ENCODE measurements at places on chromosomes 4 and X. TPM values are rescaled to one million over a fixed set of nuclear protein-coding genes. Genes with fewer than 3 reads are reported as not detected.

The STK32B gene
- total RNA-seq, result under 0.01 TPM

The CLCN5 gene
- 13.7 TPM for total RNA-seq

The NEUROG2 gene
- not detected for total RNA-seq

The BEX1 gene
- total RNA-seq, result not detected

The PHEX gene
- total RNA-seq, result 1.7 TPM

The TXK gene
- 0.34 TPM for total RNA-seq

The CPLX1 gene
- total RNA-seq, result not detected

The SAGE1 gene
- not detected for total RNA-seq

The HS3ST1 gene
- total RNA-seq, result 14.2 TPM

The TTC29 gene
- total RNA-seq, result not detected

The NXF2B gene
- not detected for total RNA-seq

The IBSP gene
- total RNA-seq, result not detected

The ASB12 gene
- total RNA-seq, result not detected

The MAGEB4 gene
- not detected for total RNA-seq

The CNGA1 gene
- 1.4 TPM for total RNA-seq

The PITX2 gene
- total RNA-seq, result under 0.01 TPM

The SPIN3 gene
- 8.5 TPM for total RNA-seq

The MAGEE2 gene
- total RNA-seq, result not detected

The RHOXF1 gene
- not detected for total RNA-seq

The KCNE5 gene
- total RNA-seq, result 0.07 TPM

The PDE5A gene
- 6.5 TPM for total RNA-seq

The TMEM31 gene
- total RNA-seq, result not detected

The FAM236B gene
- not detected for total RNA-seq

The SYP gene
- total RNA-seq, result under 0.01 TPM

The SCML2 gene
- total RNA-seq, result 1.0 TPM

The CLCN4 gene
- total RNA-seq, result 1.4 TPM

The ZNF718 gene
- total RNA-seq, result 11.6 TPM

The SPANXC gene
- total RNA-seq, result not detected

The PRRG3 gene
- total RNA-seq, result not detected

The UBL4A gene
- total RNA-seq, result 40.6 TPM

The HERC3 gene
- 33.4 TPM for total RNA-seq

The STK26 gene
- 65.3 TPM for total RNA-seq

The FAM9C gene
- not detected for total RNA-seq

The MAGEB1 gene
- total RNA-seq, result not detected

The SSX2B gene
- not detected for total RNA-seq

The ELOVL6 gene
- 10.6 TPM for total RNA-seq

The XPNPEP2 gene
- total RNA-seq, result not detected

The FAT1 gene
- total RNA-seq, result 521 TPM

The SOX3 gene
- not detected for total RNA-seq

The USP26 gene
- total RNA-seq, result not detected

The GYPA gene
- not detected for total RNA-seq

The C4orf36 gene
- total RNA-seq, result 1.7 TPM

Data from nasal cavity respiratory epithelium epithelial cell of viscerocranial mucosa (primary cell).